ENCODE measurements at places on chromosomes 2 and 18.

- no peak for DNase-seq
These were observed 148.0 kb downstream of the HDAC4 start for GRCh38 chr2:239252801-239253200.

GRCh38 chr18:77071711-77072292 lies 60.8 kb downstream of the MBP start:
- no peak for DNase-seq

GRCh38 chr2:119672161-119672862 lies 6.7 kb upstream of the TMEM177 start:
- DNase-seq = no peak

DNA sequence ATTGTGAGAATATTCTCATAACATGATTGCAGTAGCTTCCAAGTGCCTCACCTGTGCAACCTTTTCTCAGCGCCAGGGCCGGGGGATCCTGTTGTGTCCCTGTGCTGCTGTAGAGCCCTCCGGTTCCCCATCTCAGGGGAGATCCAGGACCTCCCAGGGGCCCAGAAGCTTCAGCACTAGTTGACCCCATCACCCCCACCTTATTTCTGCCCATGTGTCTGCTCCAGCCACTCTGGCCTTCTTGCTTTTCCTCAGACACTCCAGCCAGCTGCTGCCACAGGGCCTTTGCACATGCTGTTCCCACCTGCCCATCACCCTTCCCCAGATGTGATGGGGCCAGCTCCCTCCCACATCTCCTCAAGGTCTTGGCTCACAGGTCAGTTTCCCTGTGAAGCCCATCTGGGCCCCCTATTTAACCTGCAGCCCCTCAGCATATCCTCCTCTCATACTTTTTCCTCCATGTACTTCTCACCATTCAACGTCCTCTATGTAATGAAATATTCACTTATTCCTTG lies 226.5 kb downstream of the SEPTIN10 start:
- no peak for DNase-seq

GRCh38 chr2:109562421-109562820 lies 51.3 kb downstream of the SEPTIN10 start:
- no peak for DNase-seq

DNA sequence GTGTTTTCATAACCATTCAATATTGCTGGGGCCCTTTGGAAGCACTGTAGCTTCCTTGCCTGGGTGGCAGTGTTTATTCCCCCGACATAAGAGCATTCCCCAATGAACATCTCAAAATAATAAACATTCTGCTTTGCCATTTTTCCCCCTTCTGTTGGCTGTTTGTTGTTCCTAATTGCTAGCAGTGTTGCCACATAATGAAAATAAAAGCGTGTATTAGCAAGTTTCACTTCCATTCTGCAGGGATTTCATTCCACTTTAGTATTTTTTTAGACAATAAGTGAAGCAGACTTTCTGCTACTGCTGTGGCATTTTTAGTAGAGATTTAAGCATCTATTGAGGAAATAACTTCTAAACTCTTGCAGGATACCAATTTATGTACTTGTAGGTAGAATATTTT lies 154.7 kb upstream of the GALNT13 start:
- DNase-seq = no peak

GRCh38 chr2:187057466-187057865 lies 208.5 kb upstream of the ZSWIM2 start:
- no peak for DNase-seq

DNA sequence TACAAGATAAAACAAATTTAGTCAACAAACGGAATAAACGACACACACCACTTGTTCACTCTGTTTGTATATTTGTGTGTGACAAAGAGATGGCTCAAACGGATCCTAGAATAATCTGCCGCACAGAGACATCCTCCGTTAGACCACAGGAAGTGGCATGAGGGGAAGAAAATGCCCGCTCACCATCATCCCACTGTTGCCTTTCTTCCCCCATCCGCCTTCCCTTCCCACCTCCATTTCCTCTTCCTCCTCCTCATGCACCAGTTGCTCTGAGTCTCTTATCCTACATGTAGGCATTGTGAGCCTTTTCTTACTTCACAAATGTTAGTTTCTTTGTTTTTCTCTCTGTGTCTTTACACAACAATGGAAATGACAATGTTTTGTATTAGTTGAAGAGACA lies 228.5 kb upstream of the SMIM21 start:
- no peak for DNase-seq

GRCh38 chr2:85276571-85277118 lies 51.1 kb downstream of the TGOLN2 start:
- DNase-seq = no peak

DNA sequence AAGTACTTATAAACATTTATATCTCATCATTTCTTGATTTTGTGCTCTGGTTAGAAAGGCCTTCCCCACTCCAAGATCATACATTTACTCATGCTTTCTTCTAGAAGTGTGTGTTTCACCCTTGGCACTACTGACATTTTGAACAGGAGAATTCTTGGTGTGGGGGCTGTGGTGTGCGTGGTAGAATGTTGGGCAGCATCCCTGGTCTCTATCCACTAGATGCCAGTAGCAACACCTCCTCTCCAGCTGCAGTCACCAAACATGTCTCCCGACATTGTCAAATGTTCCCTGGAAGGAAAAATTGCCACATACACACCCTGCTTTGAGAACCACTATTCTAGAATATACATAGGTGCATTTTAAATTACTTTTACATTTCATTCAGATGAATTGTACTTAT lies 8.7 kb upstream of the TGIF1 start:
- no peak for DNase-seq

GRCh38 chr2:7924023-7924762 lies 757.7 kb upstream of the ID2 start:
- no peak for DNase-seq

DNA sequence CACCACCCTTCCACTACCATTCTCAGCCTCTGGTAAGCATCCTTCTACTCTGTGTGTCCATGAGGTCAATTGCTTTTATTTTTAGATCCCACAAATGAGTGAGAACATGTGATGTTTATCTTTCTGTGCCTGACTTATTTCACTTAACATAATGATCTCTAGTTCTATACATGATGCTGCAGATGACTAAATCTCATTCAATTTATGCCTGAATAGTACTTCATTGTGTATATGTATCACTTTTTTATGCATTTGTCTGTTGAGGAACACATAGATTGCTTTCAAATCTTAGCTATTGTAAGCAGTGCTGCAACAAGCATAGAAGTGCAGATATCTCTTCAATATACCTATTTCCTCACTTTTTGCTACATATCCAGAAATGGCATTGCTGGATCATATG lies 733.3 kb downstream of the SUCLG1 start:
- no peak for DNase-seq

- DNase-seq = no peak
These were observed 61.6 kb downstream of the ICOS start for GRCh38 chr2:203997980-203998809.

- DNase-seq = no peak
These were observed 1304.3 kb upstream of the DDX18 start for GRCh38 chr2:116510117-116510671.

- DNase-seq = no peak
These were observed 205.4 kb downstream of the SNTG2 start for GRCh38 chr2:1156059-1156458.

- no peak for DNase-seq
These were observed 240.4 kb downstream of the ATAD2B start for GRCh38 chr2:23686405-23687029.

- no peak for DNase-seq
These were observed 84.1 kb upstream of the EPB41L3 start for GRCh38 chr18:5627776-5628511.

DNA sequence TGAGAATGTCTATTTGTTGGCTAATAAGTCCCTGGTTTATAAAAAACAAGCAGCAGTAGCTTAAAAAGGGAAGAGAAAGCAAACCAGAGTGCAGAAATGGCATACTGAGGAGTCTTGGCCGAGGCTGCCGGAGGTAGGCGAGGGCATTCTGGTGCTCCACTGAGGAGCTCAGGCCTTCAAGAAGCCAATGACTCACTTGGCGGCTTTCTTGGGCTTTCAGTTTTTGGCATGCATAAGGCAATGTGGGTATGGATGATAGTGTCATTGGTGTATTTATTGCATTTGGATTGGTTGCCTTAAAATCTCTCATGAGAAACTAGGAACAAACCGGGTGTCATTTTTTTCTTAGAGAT lies 119.6 kb upstream of the ARL5A start:
- DNase-seq = no peak

All from mesothelial cell of epicardium (in vitro differentiated cells).